ENCODE measurements at places on chromosomes 7 and 10.

DNA sequence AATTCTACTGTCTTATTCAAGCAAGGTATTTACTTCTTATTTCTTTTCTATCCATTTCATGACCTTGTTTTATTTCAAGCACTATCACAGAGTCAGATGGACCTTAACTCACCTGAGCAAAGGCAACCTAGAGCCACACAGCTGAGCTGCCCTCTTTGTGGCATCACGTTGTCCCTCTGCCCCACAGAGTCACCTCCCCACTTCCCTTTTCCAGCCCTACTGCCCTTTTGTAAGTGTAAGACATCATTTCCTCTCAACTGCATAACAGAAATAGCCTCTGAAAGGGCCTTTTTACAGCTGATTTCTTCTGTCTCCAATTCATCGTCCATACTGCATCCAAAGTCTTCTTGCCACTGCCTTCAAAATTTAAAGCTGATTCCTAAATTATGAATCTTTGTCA, 946.0 kb downstream of the NRG3 start:
- DNase-seq = no peak

DNA sequence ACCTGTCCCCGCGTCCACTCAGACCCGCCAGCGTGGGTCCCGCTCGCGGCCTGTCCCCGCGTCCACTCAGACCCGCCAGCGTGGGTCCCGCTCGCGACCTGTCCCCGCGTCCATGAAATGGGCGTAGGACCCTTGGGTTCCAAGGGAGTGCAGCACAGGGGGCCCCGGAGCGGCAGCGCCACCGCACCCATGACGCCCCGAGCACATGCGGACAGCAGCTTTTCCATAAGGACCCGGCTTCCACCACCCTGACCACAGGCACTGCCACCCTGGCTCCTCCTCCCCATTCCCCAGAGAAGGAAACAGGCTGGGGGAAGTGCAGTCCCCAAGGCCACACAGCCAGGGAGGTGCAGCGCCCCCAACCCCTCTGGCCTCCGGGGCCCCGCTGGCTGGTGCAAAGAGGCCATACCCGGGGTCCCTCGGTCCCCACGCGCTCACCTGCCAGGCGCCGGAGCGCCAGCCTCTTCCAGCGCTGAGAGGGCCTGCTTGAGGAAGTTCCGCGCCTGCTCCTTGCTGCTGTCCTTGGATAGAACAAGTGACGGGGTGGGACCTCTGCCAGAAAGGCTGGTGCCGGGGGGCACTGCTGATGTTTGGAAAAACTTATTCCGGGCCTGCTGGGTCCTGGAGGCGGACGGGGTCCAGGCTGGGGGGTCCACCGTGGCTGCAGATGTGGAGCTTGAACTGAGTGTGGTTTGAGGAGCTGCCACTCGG, 14.9 kb downstream of the MICALL2 start:
- no peak for DNase-seq

GRCh38 chr10:48194830-48195229, 79.7 kb downstream of the FRMPD2 start:
- DNase-seq = no peak

DNA sequence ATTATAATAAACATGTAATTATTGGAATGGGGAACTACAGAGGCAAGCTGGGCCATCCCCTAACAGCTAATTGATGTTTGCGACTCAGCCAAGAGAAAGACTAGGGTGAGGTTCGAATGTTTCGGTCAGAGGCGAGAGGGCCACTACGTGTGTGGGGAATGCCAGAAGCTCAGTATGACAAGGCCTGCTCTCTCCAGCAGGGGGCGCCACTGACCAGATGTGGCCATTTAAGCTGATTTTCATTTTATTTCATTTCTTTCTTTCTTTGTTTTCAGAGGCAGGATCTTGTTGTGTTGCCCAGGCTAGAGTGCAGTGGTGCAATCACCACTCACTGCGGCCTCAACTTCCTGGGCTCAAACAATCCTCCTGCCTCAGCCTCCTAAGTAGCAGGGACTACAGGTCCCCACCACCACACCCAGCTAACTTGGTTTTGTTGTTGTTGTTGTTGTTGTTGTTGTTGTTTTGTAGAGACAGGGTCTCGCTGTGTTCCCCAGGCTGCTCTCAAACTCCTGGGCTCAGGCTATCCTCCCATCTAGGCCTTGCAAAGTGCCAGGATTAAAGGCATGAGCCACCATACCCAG, 38.1 kb downstream of the TMEM130 start:
- no peak for DNase-seq

GRCh38 chr7:149872419-149873073, 1.2 kb upstream of the ATP6V0E2 start:
- DNase-seq = peak; percentile 51

DNA sequence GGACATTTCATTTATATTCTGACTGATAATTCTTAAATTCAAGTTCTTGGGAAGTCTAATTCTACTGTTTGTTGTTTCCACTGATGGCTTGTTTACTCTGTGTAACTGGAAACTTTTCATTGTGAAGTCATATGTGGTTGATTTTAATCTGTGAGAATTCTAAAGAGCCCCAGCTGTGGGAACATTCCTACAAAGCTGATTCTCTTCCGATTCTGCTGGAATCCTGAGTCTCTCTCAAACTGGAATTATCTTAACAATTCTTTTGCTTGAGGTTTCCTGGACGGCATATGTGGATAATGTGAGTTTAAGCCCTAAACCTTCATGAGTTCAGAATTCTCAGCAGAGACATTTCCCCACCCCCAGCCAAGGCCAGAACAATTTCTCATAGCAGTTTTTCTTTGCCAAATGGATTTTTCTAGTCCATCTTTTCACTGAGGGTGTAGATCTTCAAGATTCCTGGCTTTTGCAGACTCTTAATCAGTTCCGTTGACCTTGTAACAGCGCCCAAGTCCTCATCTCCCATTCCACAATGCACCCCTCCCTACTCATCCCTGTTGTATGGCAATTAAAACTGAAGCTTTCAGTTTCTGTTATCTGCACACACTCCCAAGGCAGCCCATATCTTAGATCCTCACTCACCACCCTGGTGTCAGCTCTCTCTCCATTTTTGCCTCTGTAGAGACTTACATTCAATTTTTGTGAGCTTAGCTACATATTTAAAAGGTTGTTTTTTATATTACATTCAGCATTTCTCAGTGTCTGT, 37.6 kb downstream of the GRM8 start:
- no peak for DNase-seq

DNA sequence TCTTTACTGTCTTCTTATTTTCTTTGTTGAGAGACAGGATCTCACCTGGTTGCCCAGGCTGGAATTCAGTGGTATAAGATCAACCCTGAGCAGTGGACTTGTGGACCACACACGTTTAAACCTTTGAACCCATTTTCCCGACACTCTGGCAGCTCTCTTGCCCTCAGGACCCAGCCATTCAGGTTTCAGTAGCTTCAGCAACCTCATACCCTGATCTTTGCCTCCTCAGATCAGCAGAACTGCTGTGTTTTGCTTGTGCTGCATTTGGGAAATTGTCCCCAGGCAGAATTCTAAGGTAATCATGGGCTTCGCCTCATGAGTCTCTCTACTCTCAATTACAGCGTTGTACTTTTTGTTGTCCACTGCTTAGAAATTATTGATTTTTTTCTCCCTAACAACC, 317.6 kb upstream of the KIAA1217 start:
- DNase-seq = no peak

- no peak for DNase-seq
These were observed 162.0 kb downstream of the TEX36 start for GRCh38 chr10:125520968-125521367.

GRCh38 chr7:93715234-93715633, 140.7 kb upstream of the CALCR start:
- DNase-seq = no peak

DNA sequence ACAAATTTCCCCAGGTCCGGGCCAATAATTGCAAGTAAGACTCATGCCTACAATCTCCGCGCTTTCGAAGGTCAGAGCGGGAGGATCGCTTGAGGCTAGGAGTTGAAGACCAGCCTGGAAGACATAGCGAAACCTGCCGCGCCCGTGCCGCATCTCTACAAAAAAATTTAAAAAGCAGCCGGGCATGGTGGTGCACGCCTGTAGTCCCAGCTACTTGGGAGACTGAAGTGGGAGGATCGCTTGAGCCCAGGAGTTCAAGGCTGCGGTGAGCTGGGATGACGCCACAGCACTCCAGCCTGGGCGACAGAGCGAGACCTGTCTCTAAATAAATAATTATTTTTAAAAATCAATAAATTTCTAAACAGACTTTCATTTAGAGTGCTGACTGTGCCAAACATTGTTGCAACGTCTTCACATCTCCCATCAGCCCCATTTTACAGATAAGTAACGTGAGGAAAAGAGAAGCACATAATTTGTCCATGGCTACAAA, 494 bp upstream of the CFAP43 start:
- DNase-seq = no peak

DNA sequence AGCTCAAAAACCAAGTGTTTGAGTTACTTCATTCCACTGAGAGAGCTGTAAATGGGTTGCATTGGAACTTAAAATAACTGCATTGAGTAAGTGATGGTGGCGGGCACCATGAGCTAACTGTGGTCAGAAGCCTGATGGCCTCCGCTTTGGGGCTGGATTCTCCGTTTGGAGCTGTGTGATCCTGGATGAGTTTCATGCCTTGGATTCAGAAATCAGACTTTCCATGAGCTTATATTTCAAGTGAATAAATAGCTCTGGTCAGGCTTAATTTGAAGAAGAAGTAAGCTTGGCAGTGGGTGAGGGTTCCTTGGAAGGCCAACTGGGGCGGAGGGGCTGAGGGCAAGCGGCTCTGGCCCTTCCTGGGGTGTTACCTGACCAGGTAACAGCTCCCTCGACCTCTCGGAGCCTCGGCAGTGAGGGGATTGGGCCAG, 5.6 kb downstream of the HTRA1 start:
- DNase-seq = no peak

DNA sequence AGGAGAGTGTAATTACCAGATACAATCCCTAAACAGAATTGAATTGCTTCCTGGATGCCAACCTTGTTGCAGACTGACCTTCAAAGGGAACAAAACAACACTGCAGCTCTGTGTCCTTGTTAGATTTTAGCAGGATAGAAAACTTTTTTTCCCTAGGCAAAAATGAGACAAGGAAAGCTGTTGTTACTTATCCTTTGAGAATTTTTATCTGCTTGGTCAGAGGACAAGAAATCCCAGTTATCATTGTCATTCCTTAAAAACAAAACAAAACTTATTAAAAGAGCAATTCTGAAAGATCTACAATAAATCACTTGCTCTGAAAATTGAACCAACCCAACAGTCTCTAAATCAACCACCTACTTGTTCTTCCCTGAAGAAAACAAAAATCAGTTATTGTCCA, 652.6 kb downstream of the REEP3 start:
- no peak for DNase-seq

DNA sequence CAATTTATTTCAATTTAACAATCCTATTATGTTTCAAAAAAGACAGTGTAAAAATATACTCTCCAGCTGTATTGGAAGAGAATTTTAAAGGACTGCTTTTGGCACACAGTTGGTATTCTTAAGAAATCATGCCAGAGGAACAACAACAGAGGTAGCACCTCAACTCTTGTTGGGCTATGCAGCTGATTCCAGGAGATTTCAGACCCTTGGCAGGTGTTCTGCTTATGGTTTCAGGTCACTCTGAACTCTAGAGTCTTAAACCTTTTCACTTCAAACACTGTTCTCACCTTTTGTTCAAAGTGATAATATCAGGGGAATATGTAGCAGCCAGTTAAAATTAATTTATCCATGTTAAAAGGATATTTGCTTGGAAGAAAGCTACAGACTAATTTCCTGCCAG, 160.1 kb downstream of the PFKFB3 start:
- DNase-seq = no peak

GRCh38 chr7:136163340-136163801, 186.2 kb upstream of the MTPN start:
- DNase-seq = no peak

DNA sequence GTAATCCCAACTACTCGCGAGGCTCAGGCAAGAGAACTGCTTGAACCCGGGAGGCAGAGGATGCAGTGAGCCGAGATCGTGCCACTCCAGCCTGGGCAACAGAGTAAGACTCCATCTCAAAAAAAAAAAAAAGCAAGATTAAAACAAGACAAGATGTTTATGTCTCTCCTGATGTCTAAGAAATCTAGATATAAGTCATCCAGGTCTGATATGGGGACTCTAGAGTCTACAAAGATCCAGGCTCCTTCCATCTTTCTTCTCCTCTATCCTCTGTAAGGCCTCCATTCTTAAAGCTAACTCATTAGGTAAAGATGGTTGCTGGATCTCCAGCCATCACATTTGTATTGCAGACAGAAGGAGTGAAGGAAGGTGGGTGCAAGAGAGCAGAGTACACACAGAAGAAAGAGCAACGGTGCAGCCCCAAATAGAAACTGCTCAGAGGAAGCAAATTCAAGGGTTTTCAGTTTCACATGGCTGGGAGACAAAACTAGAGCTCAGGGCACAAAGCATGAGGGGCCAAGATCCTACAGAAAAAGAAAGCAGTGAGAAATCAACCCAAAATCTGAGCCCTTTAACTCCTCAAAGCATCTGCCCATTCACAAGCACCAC, 57.6 kb downstream of the USP6NL start:
- no peak for DNase-seq

GRCh38 chr7:12529971-12530710, 40.4 kb upstream of the SCIN start:
- DNase-seq = no peak

GRCh38 chr7:157023589-157023905, 13.1 kb upstream of the MNX1 start:
- DNase-seq = peak; percentile 85

DNA sequence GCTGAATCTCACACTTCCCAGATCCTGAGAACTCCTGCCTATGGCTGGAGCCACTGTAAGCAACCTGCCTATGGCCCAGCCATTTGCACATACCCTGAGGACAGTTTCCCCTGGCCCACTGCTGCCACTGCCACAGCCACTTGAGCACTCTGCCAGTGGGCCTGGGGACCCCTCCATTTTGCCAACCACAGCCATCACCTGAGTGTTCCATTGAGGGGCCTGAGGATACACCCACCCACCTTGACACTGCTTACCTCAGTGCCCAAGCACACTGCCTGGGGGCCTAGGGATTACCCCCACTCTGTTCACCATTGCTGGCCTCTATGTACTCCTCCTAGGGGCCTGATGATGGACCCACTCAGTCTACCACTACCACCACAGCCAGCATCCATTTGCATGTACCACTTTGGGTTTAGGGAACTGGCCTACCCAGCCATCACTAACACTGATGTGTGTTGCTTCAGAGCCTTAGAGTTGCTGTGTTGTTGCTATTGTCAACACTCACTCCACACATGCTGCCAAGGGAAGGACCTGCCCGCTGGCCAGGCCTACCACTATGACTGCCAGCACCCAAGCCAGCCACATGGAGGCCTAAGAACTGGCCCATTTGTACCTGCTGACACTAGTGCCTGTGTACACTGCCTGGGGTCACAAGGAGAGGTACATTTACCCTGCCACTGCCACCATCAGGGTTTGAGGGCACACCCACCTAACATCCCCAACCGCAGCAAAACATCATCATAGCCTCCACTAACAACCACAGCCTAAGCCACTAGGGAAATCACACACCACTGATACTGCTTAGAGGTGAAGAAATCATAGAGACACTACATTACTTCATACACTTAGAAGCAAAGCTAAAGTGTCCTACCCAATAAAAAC, 45.9 kb upstream of the ANTXRL start:
- no peak for DNase-seq

Measured in LNCaP clone FGC (cell line).